AG08396 (cell line): ENCODE measurements at places on chromosomes 3 and 15.

DNA sequence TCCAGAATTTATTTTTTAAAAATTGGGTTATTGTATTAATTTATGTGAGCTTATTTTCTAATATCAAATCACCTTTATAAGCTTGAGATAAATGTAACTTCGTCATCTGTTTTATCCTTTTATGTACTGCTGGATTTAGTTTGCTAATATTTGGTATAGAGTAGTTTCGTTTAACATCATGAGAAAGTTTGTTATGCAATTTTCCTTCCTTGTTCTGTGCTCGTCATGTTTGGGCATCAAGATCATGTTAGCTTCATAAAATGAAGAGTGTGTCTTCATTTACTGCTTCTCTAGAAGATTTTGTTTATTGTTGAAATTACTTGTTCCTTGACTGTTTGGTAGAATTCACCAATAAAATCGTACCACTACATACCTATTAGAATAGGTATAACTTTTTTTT lies 262.1 kb upstream of the SATB1 start:
- DNase-seq = no peak

- no peak for DNase-seq
These were observed 85.2 kb upstream of the PRR23C start for GRCh38 chr3:139129892-139130291.

DNA sequence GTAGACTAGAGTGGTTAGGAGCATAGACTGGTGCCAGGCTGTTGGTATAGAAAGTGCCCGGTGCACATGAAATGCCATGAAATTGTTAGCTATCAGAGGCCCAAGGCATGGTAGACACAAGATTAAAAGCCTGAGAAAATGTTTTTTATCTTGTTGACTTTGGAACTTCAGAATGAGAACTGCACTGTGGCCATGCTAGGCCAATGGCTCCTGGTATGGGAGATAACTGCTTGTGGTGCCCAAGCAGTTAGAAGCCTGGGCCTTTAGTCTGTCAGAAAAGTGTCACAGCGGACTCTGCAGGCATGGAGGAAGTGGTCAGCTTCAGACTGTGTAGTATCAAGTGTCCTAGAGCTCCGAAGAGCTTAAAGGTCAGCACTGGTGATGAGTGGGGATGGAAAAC lies 11.9 kb downstream of the FYCO1 start:
- DNase-seq = no peak

DNA sequence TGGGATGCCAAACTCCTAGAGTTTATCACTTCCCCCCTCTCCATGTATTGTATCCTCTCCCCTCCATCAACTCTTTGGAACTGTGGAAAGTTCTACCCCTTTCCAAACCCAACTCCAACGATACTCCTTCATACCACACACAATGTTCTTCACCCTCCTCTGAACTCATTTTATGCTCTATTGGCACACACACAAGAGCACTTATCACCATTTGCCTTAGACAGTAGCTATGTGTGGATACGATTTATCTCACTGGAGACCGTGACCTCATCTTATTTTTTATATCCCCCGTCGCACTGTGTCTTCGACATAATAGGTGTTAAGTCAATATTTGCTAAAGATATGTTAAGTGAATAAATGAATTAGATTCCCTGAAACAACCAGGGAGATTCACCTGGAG lies 316.5 kb upstream of the PROK2 start:
- no peak for DNase-seq

DNA sequence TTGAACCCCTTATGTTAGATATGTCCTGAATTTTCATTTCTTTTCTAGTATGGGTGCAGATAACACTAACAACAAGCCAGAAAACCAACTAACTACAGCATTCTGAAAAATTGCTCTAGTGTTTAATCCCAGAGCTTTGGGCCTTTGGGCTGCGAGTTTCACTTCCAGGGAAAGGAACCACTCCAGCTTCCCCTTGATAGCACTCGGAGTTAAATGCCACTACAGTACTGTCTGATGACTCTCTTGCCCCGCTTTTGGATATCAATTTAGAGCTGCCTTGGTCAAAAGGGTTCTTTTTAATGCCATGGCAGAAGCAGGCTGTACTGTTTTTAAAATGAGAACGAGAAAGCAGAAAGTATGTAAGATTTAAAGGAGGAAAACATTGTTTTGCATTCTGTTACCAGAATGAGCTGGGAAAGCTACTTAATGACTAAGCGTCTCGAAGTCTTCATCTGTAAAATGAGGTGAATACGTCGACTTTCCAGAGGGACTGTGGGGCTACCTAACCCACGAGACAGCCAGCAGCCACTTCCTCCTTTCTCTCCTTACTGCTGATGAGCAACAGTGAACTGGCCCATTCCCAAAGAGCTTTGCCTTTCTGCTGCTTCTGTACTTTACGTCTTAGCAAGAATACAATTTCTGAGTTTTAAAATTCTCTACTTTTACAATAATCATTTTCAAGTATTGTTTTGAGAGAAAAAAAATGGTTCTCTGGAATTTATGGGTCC lies 299.3 kb upstream of the LYSMD4 start:
- no peak for DNase-seq

- DNase-seq = no peak
These were observed 3.4 kb downstream of the RARRES1 start for GRCh38 chr3:158728851-158729250.

GRCh38 chr3:133296981-133297380 lies 102.9 kb upstream of the BFSP2 start:
- DNase-seq = no peak

GRCh38 chr3:23710555-23710954 lies 95.2 kb upstream of the UBE2E1 start:
- DNase-seq = peak; percentile 83

DNA sequence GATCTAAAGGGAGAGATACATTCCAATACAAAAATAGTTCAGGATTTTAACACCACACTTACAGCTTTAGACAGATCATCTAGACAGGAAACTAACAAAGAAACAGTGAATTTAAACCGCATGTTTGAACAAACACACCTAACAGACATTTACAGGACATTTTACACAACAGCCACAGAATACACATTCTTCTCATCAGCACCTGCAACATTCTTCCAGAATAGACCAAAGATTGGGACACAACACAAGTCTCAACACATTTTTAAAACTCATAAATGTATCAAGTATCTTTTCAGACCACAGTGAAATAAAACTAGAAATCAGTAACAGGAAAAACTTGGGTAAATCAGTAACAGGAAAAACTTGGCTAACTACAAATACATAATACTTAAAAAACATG lies 256.3 kb downstream of the MCTP2 start:
- DNase-seq = no peak

- DNase-seq = no peak
These were observed 40.2 kb downstream of the EPHB3 start for GRCh38 chr3:184601576-184602371.
